ENCODE measurements at places on chromosomes 6 and 20.
A peak's percentile ranks its signal among the peaks of the same experiment; 100 is the strongest.

DNA sequence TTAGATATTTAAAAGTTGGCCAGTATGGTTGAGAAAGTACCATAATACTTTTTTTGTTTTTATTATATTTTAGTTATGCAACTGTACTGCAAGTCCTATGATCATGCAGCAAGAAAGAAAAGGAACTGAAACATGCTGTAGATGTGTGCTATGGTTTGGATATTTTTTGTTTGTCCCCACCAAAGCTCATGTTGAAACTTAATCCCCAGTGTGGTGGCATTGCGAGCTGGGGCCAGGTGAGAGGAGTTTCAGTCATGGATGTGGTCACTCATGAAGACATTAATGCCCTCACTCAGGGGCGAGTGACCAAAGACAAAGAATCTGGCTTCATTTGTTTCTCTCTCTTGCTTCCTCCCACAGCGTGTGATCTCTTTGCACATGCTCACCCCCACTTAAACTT, 393.9 kb downstream of the PAX1 start:
- no peak for DNase-seq

DNA sequence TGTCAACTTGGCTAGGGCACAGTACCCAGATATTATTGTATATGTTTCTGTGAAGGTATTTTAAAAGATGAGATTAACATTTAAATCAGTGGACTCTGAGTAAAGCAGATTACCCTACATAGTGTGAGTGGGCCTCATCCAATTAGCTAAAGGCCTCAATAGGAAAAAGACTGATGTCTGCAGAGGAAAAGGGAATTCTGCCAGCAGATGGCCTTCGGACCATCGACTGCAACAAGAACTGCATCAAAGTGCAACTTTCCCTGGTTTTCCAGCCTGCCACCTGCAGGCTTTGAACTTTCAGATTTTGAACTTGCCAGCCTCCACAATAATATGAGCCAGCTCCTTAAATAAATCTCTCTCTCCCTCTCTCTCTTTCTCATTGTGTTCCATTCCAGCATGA, 80.5 kb downstream of the IMPG1 start:
- no peak for DNase-seq

DNA sequence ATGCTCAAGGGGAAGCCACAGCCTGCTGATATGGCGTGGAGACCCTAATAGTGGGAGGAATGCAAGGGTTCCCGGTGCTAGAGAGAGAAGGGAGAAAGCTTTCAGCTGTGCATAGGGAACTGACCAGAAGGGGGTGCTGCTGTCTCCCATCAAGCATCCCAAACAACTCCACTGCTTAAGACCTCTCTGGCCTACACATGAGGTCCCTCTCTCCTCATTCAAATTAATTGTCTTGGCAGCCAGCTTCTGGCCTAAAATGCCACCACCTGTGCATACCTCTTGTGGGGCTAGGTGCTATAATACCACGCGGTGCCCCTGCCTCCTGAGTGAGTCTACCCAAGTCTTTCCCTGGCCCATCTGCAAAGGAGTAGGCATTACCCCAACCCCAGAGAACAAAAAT, 14.5 kb downstream of the ADISSP start:
- peak; percentile 64 for DNase-seq

GRCh38 chr6:14172562-14172961, 55.0 kb downstream of the CD83 start:
- DNase-seq, result no peak

DNA sequence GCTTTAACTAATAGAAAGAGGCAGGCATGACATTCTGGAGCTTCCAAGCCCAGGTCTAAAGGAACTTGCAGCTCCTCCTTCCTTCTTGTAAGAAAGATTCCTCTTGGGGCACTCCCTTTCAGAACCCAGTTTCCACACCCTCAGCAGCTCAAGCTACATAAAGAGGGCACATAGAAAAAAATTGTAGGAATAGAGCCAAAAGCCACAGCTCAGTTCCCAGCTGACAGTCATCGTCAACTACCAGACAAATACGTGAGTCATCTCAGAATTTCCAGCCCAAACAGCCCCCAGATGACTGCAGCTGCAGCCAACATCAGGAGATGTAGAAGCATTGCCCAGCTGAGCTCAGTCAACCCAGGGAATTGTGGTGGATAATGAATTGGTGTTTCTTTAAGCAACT, 349.8 kb upstream of the ARID1B start:
- DNase-seq, result no peak

DNA sequence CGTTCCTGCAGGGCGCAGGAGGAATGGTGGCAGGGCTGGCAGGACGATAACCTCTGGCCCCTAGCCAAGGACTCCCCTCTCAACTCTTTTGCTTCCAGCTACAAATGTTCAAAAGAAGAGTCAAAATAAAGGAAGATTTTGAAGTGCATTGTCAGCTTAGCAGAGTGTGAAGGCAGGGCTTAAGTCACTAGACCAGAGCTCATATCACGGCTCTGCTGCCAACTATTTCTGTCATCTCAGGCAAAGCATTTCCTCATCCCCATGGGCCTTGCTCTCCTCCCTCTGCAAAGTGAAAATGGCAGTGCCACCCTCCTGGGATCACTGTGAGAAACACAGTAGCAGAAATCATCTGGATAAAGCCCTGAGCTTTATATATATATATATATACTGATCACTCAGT, 36.7 kb downstream of the CFAP61 start:
- no peak for DNase-seq

DNA sequence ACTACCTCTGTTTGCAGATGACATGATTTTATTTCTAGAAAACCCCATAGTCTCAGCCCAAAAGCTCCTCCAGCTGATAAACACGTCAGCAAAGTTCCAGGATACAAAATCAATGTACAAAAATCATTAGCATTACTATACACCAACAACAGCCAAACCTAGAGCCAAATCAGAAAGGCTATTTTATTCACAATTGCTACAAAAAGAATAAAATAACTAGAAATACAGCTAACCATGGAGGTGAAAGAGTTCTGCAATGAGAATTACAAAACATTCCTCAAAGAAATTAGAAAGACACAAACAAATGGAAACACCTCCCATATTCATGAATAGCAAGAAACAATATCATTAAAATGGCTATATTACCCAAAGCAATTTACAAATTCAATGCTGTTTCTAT, 65.6 kb upstream of the HTR1E start:
- DNase-seq, result no peak

- DNase-seq, result no peak
These were observed 21.9 kb downstream of the CAP2 start for GRCh38 chr6:17415321-17415720.

GRCh38 chr6:40377173-40377806, 209.9 kb downstream of the LRFN2 start:
- DNase-seq, result no peak

- DNase-seq, result no peak
These were observed 575.2 kb upstream of the JAG1 start for GRCh38 chr20:11248687-11249638.

DNA sequence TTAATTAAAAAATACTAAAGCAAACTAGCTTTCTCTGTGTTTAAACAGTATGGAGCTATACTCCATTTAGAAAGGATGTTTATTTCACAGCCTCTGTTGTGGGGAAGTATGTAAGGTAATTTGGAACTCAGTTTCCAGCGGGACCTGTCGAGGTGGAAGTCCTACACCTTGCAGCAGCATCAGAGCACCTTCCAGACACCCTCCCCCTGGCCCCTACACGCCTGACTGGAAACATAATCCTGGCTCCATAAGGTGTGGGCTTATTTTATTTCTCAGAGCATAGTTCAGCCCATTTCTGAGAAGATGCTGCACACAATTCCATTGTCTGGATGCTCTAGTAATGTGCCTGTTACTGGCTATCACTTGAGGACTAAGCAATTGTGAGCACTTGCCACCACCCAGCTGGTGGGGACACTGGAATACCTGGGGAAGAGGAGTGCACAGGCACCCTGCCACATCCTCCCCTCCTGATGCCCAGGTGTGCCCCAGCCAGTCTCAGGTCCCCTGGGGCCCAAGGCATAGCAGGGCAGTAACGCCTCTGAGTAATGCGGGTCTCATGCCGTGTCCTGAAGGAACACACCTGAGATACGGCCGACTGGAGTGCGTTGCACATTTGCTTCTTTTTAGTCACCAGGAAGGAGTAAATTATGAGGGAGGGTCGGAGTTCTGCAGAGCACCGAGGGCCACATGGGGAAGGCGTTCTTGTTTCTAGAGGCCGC, 556.5 kb downstream of the QKI start:
- no peak for DNase-seq

- no peak for DNase-seq
These were observed 129.5 kb downstream of the FOXC1 start for GRCh38 chr6:1739220-1739619.

DNA sequence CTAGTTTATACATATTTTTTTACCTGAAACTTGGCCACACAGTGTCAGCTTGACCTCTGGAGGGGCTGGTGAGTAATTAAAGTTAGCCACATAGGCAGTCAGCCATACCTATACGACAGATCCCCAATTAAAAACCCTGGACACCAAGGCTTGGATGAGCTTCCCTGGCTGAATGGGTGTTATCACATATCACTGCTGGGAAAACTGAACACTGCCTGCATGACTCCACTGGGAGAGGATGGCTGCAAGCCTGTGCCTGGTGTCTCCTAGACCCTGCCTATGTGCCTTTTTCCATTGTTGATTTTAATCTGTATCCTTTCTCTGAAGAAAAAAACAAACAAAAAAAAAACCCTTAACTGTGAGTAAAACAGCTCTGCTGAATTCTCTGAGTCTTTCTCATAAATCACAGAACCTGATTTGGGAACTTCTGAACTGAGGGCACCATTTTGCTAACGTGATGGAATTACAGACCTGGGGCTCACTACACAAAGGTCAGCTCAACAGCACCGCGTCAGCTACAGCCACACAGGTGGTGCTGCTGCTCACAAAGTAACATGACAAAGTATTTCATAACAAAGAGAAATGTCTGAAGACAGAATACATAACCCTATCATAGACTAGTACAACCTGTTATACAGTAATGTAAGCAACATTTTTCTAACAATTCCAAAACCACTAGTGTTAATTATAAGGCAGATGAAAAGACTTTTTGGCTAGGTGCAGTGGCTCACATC, 97.0 kb downstream of the SLC23A2 start:
- no peak for DNase-seq

GRCh38 chr6:52403086-52403485, 17.1 kb upstream of the EFHC1 start:
- no peak for DNase-seq

GRCh38 chr6:160791459-160791858, 89.4 kb downstream of the PLG start:
- DNase-seq, result no peak

DNA sequence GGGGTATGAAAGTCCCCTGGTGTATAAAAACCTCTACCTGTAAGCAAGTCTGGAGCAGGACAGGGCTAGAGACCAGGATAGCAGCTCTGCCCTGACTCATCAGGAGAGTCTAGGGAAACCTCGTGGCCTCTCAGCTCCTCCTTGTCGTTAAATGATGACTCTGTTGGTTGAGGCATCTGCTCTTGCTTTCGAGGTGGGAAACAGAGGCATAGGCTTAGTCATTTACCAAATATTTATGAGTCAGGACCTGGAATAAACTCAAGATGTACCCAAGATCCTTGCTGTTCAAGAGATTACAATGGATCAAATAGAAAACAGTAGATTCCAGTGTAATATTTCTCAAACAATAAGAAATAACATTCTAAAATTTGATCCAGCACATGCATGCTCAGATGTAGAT, 5.5 kb downstream of the MANBAL start:
- no peak for DNase-seq

GRCh38 chr6:34018961-34019606, 126.8 kb downstream of the GRM4 start:
- DNase-seq, result no peak

- DNase-seq, result no peak
These were observed 18.9 kb upstream of the CCM2L start for GRCh38 chr20:31991339-31991705.

DNA sequence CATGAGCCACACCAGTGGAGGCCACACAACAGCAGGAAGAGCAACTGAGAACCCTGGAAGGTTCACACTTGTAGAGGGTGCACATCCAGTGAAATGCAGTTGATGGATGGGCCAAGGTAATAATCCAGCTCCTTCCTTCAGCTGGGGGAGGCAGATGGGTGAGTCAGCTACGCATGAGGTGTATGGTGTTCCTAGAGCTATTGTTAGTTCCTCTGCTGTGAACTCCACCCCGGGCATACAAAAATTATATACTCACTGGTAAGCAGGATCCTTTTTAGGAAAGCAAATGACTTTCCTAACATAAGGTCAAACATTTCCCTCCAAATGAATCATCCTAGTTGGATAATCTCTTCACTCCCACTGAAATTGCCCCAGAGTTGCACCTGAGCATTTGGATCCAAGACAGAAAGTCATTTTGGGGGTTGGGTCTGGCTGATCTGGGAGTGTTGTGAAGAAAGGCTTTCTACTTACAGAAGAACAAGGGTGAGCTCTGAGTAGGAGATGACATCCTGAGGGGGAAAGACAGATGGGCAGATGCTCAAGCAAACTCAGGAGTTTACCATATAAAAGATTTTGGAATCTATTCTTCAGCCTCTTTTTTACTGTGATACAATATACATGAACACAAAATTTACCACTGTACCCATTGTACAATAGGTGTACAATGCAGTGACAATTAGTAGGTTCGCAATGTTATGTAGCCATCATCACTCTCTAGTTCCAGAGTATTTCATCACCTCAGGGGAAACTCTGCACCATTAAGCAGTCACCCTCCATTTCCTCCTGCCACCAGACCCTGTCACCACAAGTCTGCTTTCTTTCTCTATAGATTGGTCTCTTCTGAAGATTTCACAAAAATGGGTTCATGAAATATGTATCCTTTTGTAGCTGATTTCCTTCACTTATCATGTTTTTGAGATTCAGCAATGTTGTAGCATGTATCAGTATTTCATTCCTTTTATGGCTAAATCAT, 11.1 kb downstream of the HLA-F start:
- DNase-seq, result no peak

- DNase-seq, result no peak
These were observed 53.2 kb downstream of the KCNQ2 start for GRCh38 chr20:63419299-63419698.

DNA sequence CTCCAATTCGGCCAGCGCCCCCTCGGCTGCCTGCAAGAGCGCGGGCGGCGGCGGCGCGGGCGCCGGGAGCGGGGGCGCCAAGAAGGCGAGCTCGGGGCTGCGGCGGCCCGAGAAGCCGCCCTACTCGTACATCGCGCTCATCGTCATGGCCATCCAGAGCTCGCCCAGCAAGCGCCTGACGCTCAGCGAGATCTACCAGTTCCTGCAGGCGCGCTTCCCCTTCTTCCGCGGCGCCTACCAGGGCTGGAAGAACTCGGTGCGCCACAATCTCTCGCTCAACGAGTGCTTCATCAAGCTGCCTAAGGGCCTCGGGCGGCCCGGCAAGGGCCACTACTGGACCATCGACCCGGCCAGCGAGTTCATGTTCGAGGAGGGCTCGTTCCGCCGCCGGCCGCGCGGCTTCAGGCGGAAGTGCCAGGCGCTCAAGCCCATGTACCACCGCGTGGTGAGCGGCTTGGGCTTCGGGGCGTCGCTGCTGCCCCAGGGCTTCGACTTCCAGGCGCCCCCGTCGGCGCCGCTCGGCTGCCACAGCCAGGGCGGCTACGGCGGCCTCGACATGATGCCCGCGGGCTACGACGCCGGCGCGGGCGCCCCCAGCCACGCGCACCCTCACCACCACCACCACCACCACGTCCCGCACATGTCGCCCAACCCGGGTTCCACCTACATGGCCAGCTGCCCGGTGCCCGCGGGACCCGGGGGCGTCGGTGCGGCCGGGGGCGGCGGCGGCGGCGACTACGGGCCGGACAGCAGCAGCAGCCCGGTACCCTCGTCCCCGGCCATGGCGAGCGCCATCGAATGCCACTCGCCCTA, 963 bp downstream of the FOXF2 start:
- DNase-seq, result no peak

Measured in T-helper 1 cell (primary cell).